ENCODE measurements at places on chromosomes 4 and X. TPM values are rescaled to one million over a fixed set of nuclear protein-coding genes. Genes with fewer than 3 reads are reported as not detected.

TMEM185A gene
- 35.7 TPM for total RNA-seq

SPANXN3 gene
- total RNA-seq, result not detected

RHOH gene
- total RNA-seq, result 1.8 TPM

MAGEA3 gene
- total RNA-seq, result not detected

KLF8 gene
- 11.3 TPM for total RNA-seq

RADX gene
- 7.9 TPM for total RNA-seq

NLGN3 gene
- total RNA-seq, result 20.5 TPM

CXCL5 gene
- 0.44 TPM for total RNA-seq

GPC3 gene
- total RNA-seq, result 64.9 TPM

PLRG1 gene
- 78.3 TPM for total RNA-seq

SMIM31 gene
- 0.11 TPM for total RNA-seq

FAM53A gene
- total RNA-seq, result 4.1 TPM

TRIM75 gene
- not detected for total RNA-seq

SHROOM2 gene
- 23.6 TPM for total RNA-seq

NAA10 gene
- total RNA-seq, result 35.3 TPM

APELA gene
- 2.7 TPM for total RNA-seq

GAGE13 gene
- not detected for total RNA-seq

POU3F4 gene
- not detected for total RNA-seq

FHDC1 gene
- 9.0 TPM for total RNA-seq

CSAG2 gene
- not detected for total RNA-seq

UGT2B11 gene
- total RNA-seq, result not detected

NEIL3 gene
- 6.4 TPM for total RNA-seq

COX18 gene
- total RNA-seq, result 29.0 TPM

All from camera-type eye (tissue), 1 donor.